ENCODE measurements at places on chromosomes 13 and 19. TPM values are rescaled to one million over a fixed set of nuclear protein-coding genes. Genes with fewer than 3 reads are reported as not detected.

- DNase-seq = no peak
Observed at GRCh38 chr13:45496942-45497341, 32.2 kb downstream of the COG3 start.

- no peak for DNase-seq
Observed at GRCh38 chr19:28641395-28641794, 571.6 kb downstream of the UQCRFS1 start.

GRCh38 chr19:7340959-7341837 is 7.5 kb upstream of the ARHGEF18 start:
- peak; percentile 64 for DNase-seq

GRCh38 chr13:79745081-79745480 is 264.1 kb downstream of the NDFIP2 start:
- no peak for DNase-seq

DNA sequence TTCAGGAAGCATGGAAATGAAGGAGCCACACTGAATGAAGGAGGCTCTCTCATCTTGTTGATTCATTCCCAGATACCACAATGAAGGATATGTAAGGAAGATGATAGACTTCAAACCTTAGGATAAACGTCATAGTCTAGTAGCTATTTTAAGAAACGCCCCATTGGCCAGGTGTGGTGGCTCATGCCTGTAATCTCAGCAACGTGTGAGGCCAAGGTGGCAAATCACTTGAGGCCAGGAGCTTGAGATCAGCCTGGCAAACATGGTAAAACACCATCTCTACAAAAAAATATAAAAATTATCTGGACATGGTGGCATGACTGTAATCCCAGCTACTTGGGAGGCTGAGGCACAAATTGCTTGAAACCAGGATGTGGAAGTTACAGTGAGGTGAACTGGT is 17.1 kb upstream of the ZNF841 start:
- no peak for DNase-seq

CPB2 gene
- not detected for total RNA-seq

DNAAF3 gene
- not detected for total RNA-seq
